Stimulated activated CD4-positive, alpha-beta T cell treated with anti-CD3 and anti-CD28 coated beads, TNF-alpha, amount 100 ng/mL, for 1 hour (primary cell): ENCODE measurements at places on chromosomes 4 and X.
A peak's percentile ranks its signal among the peaks of the same experiment; 100 is the strongest.

GRCh38 chr4:139977838-139978609 lies 176.0 kb downstream of the MAML3 start:
- no peak for DNase-seq

GRCh38 chrX:24081661-24082154 lies 27.0 kb downstream of the EIF2S3 start:
- no peak for DNase-seq

- DNase-seq, result no peak
Observed at GRCh38 chr4:138673053-138673452, 342.5 kb upstream of the NOCT start.

DNA sequence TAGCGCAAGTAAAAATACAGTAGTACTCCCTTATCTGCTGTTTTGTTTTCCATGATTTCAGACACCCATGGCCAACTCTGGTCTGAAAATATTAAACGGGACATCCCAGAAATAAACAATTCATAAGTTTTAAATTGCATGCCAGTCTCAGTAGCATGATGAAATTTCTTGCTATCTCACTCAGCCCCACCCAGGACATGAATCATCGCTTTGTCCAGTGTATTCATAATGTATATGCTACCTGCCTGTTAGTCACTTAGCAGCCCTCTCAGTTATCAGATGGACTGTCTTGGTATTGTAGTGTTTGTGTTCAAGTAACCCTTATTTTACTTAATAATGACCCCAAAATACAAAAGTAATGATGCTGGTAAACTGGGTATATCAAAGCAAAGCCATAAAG lies 158.2 kb upstream of the DDIT4L start:
- no peak for DNase-seq

- DNase-seq, result no peak
Observed at GRCh38 chr4:152462047-152462446, 73.8 kb downstream of the FBXW7 start.

DNA sequence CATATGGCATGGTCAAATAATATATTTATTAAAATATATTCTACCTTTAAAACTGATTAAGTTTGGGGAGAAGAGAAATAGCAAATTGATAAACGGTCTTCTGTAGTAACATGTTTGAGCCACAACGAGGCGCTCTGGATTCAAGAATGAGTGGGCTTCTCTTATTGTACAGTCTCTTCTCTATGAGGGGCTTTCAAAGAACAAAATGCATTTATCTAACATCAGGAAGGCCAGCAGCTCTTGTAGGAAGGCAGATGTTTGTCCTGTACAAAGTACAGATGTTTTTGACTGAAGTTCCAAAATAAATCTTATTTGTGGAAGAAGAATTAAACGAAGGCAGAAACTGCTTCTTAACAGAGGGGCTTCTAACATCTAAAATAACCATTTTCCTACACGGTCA lies 153.6 kb downstream of the RASL11B start:
- no peak for DNase-seq

DNA sequence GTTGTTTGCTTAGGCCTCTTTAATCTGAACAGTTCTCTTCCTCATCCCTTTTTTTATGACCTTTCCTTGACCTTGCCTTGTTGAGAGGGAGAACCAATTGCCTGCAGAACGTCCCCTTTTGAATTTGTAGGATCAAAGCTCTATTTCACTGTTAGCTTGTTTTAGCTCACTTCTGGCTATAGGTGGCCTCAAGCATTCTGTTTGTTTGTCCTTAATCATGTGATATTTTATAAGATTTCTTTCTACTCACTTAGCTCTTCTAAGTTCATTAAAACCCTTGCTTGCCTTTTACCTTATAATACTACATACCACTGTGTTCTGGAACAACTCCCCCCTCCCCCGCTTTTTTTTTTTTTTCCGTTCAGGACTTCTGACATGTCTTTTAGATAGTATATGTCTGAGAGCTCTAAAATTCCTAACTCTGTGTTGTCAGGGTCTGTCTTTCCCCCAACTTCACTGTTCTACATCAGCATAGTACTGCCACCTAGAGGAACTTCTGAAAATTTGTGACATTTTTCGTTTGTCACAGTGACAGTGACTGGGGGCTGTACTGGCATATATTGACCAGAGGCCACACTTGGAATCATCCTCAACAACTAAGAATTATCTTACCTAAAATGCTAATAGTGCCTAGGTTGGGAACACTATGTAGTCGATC lies 128.5 kb downstream of the LARP7 start:
- DNase-seq, result no peak

GRCh38 chr4:186693159-186693815 lies 30.4 kb downstream of the FAT1 start:
- DNase-seq, result no peak

DNA sequence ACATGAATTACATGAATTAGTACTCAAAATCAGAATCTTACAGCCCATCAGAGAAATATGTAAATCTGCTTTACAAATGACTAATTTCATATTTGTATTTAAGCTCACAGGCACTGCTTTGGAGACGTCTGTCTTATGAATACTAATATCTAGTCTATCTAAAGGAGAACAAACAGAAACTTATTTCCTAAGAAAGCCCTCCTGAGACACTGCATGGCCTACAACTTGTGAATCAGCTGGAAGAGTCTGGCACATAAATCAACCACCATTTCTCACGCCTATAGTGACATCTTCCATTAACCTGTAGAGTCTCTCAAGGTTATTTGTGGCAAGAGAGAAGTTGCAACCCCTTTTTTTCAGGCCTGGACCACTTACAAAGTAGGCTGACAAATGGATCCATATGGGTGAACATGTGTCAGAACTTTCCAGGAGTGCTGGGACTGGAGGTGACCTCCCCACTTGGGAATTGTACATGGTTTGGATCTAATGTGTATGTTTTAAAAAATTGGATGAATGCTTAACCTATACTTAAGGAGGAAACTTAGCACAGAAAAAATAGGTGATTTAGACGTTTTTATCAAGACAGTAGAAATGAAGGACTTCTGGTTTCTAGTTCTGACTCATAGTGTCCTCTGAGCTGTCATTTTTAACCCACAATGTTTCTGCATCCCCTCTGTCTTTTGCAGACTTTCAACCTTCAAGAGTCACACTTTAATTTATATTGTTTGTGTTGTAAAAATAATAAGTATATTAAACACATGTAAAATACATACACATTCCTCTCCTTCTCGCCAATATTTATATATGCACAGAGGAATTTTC lies 83.2 kb upstream of the ARHGAP24 start:
- no peak for DNase-seq

DNA sequence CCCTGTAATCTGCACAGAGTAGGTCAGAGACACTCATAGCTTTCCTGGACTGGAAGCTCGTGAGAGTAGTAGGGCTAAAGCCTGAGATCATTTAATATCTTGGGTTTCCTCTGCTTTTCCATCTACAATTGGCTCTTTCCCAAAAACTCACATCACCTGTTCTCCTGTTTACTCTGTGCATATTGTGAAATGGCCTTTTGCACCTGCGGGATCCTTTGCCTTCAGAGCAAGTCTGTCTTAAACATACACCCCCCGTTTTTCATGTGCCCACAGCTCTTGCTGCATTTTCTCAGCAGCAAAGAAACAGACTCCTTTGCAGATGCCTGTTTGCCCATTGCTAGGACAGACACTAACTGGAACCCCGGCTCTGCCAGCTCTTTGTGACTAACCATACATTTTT lies 608.3 kb upstream of the PCDH10 start:
- no peak for DNase-seq

GRCh38 chr4:2255501-2256155 lies 6.3 kb downstream of the MXD4 start:
- DNase-seq, result no peak

GRCh38 chrX:14508025-14508690 lies 21.2 kb upstream of the GLRA2 start:
- no peak for DNase-seq

- no peak for DNase-seq
Observed at GRCh38 chr4:40389986-40390385, 54.9 kb downstream of the CHRNA9 start.

DNA sequence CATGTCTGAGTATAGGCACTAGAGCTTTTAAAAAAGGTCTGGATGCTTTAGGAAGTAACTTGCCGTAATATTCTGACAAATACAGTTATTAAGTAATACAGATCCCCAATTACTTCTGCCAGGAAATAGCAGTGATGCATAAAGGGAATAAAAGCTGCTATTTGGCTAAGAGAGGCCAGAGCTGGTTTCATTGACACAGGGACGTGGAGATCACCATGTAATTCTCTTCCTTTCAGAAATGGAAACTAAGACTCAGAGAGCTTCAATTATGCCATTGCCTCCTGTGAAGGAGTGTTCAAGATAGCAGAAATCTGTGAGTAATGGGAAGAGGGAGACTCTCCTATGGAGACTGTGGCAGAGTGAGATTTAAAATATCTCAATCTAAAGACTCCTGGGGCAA lies 238.1 kb downstream of the SLITRK2 start:
- DNase-seq, result no peak

GRCh38 chr4:15006416-15007024 lies 4.2 kb downstream of the CPEB2 start:
- no peak for DNase-seq

DNA sequence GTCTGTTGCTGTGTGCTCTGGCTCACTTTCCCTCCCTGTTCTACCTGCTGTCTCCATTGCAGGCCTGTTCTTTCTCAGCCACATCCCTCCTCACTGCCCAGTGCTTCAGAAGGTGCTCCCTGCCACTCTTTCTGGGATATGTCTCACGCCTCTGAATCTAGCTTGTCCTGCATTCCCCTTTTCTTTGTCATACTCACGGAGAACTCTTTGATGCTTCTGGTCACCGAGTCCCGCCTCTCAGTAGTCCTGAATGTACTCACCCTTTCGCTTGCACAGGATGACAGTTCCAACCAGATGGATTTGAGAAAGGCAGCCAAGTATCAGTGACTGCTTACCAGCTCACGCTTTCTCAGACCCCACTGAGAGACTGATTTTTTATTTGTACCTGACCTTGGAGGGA lies 65.2 kb upstream of the TLR2 start:
- no peak for DNase-seq

GRCh38 chr4:7828011-7828720 lies 111.5 kb downstream of the AFAP1 start:
- peak; percentile 36 for DNase-seq

DNA sequence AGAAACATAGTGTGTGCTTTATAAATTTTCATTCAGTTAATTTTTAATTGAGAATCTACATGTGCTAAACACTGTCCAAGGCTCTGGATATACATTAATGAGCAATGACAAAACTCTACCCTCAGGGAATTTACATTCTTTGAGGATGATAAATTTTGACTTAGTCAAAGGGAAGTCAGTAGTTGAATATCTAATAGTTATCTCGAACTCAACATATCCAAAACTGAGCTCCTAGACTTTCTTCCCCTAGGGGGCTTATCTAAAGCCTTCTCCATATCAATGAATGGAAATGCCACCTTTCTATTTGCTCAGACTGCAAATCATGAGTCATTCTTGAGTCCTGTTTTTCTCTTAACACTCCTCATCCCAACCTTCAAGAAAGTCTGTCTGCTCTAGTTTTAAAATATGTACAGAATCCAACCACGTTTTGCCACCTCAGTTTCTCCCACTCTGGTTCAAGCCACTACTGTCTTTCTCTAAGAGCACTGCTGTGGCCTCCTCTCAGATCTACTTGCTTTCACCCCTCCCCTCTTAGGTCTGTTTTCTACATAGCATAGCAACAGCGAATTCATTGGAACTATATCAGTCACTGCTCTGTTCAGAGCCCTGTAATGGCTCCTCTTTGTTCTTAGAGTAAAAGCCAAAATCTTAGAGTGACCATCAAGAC lies 9.5 kb downstream of the PARM1 start:
- DNase-seq, result no peak

GRCh38 chrX:44314259-44314734 lies 29.2 kb downstream of the EFHC2 start:
- no peak for DNase-seq

- DNase-seq, result no peak
Observed at GRCh38 chr4:182454440-182455013, 211.3 kb downstream of the TENM3 start.

DNA sequence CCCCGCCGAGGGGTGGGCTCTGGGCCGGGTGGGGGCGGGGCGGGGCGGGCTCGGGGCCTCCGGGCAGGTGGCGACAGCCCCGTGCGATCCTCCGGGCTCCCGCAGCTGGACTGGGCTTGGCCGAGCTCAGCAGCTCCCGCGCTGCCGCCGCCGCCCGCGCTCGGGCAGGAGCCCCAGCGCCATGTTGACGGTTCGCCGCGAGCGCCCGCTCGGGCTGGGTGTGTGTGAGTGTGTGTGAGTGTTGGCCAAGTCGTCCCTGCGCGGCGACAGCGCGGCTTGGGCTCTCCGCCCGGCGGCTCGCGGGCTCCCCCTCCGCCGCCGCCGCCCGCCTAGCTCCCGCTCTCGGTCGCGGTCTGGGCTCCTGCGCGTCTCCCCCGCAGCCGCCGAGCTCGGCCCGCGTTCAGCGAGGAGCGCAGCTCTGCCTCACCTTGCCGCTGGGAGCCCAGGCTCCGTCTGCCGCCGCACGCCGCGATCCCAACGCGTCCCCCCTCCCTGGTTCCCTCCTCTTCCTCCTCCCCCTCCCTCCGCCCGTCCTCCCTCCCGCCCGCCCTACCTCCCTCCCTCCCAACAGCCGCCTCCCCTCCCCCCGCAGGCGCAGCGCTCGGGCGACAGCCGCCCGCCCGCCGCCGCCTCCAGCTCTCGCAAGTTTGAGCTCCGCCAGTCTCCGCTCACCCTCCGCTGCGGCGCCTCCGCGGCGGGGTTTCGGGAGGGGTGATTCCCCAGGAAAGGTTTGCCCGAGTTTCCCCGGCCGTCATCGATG lies at the start of gene BCOR:
TSS of gene BCOR (minus strand) at position 455 of the 760 bp plus-strand sequence. CDS start 20,029 bp downstream, outside the sequence.
- peak; percentile 62 for DNase-seq

DNA sequence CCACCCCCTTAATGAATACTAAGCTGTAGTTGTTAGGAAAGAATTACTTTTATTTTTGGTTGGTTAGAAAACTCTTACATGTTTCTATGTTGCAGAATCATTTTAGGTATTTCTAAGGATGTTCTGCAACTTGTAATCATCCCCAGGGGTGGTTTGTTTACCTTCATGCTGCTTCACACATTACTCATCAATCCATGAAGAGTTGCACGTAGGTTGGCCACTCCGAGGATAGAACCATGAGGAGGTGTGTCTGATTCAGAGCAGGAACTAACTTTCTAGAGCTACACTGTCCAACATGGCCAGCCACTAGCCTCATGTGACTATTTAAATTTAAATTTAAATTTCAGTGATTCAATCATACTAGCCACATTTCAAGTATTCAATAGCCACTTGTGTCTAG lies 127.2 kb upstream of the FRMPD4 start:
- no peak for DNase-seq
